Activated effector memory CD4-positive, alpha-beta T cell treated with Interleukin-2 at 50 U/mL for 16 hours (primary cell): ENCODE measurements at places on chromosomes 1 and 21.
A peak's percentile ranks its signal among the peaks of the same experiment; 100 is the strongest.

GRCh38 chr21:33752260-33752659 lies 110.0 kb downstream of the ITSN1 start:
- DNase-seq, result no peak

DNA sequence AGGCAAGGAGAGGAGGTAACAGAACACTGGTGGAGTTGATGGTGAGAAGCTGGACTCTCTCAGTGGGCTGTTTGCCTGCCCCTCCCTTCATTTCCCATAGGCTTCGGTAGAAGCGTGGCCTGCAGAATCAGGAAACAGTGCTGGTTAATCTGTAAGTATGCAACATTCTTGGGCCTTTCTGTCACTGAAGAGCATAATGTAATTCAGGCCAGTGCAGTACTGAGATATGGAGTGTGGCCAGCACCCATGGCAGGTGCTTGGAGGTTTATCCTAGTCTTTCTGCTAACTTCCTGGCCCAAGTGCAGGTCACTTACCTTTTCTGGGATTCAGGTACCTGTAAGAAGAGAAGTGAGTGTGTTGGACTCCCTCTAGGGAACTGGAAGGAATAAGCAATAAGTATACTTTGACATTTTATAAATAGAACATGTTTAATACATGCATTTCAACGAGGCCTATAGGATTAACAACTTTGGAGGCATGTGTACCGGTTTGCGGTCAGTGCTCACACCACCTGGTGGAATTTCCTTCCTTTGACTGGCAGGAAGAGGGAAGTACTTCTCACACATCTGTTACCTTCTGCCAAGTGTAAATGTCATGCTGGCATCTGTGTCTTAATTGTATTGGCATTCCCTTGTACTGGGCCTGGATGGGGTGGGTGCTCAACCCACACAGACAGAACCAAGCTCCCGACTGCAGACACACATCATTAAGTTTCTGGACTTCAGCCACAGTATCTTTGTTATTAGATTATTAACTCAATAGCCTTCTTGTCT lies 105.5 kb downstream of the KIF26B start:
- no peak for DNase-seq

DNA sequence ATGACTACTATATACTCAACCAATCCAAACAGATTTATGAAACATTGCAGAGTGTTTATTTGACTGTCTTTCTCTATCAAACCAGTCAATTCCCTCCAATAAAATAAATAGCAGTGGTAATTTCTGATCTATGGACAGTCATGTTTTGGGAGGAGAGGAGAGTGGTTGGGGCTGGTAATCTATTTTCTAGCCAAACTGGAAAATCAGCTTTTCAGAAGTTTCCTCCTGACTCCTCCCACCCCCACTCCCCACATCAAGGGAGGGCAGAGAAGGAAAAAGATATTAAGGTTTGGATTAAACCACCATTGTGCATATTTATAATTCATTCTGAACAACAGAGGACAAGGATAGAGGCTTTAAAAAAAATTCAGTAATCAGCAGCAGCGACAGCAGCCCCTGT lies 69.4 kb upstream of the SOX13 start:
- DNase-seq, result no peak

DNA sequence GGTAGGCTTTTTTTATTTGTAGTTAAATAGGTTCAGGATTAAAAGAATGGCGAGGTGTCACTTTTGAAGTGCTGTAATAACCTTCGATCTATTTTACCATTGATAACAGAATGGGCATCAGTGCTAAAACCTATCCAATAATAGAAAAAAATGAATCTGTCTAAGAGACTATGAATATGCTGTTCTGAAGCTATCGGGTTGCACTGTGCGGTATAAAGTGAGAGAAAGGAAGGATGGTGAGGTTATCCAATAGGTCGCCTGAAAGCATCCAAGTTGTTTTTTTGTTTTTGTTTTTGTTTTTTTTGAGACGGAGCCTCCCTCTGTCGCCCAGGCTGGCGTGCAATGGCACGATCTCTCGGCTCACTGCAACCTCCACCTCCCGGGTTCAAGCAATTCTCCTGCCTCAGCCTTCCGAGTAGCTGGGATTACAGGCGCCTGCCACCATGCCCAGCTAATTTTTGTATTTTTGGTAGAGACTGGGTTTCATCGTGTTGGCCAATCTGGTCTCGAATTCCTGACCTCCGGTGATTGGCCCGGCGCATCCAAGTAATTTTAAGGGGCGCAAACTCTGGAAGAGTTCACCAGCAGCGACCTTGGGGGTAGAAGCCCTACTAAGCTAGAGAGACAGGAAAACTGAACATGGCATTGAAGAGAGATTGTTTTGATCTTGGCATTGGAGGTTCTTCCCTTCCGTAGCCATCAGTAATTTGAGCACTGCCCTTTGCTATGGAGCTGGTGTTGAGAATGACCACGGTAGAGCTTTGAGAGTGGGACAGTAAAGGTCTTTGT lies 8.7 kb upstream of the MDM4 start:
- no peak for DNase-seq

GRCh38 chr1:205266611-205267305 lies 39.0 kb downstream of the TMCC2 start:
- DNase-seq, result no peak

GRCh38 chr1:35461966-35462651 lies 95.1 kb downstream of the KIAA0319L start:
- no peak for DNase-seq

DNA sequence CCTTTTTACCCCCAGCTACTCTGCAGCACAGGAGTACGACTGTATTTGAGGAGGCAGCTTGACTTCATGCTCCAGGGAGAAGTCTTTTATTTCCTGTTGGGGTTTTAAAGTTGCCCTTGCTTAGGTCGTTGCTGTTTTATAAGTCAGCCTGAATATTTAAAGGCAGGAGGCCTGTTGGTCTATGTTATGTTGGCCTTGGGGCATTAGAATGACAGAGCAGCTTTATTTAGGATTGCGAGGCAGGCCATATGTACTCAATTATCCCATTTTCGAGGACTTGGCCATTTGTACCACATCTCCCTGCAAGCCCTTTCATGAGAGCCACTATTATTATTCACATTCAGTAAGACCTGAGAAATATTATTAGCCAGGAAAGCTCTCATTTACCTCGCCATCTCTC lies 47.0 kb downstream of the KIF26B start:
- no peak for DNase-seq

- no peak for DNase-seq
Measured at GRCh38 chr1:53137729-53138128, 4.7 kb downstream of the SLC1A7 start.

DNA sequence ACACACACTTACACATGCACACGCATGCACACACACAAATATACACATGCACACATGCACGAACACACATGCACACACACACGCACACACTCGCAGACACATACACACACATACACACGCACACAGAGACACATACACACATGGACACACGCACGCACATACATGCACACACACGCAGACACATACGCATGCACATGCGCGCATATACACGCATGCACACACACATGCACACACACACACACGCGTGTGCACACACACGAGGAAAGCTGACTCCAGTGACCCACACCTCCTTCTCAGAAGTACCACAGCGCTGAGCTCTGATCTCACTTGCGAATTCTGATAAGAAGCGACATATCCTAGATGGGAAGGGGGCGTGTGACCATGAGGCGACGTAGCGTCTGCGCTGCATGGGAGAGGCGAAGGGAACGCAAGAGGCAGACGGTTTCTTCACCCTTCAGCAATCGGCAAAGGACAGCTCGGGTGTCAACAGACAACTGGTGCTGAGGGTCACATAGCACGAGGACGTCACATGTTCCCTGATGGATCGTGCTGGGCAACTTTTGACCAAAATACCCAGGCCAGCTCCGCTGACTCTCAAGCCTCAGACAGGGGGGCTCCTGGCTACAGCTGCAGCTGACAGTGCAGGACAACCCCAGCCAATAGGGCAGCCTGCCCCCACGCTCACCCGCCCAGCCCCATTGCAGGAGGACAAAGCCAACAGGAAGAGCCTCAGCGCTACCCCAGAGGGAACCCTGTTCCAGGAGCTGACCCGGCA lies 16.0 kb upstream of the PDE9A start:
- no peak for DNase-seq

DNA sequence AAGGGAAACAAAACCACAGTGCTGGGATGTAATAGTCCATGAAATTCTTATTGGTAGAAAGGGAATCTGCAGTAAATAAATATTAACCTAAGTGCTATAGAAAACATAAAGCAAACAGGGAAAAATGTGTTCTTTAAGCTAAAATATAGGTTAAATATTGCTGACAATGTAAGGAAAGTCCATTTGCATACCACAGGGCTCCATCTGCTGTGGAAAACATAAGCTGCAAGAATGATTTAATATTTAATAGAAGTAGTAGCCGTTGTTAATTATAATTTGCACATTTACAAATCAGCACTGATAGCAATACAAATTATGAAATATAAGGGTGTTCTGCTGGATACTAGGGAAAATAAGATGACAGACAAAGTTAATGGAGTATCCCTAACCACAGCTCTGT lies 444.9 kb upstream of the PKN2 start:
- no peak for DNase-seq

GRCh38 chr1:112563341-112563740 lies 54.6 kb downstream of the WNT2B start:
- DNase-seq, result no peak

GRCh38 chr1:175188936-175189335 lies 3.6 kb downstream of the KIAA0040 start:
- DNase-seq, result peak; percentile 40

GRCh38 chr1:165257969-165258459 lies 98.5 kb downstream of the LMX1A start:
- no peak for DNase-seq

DNA sequence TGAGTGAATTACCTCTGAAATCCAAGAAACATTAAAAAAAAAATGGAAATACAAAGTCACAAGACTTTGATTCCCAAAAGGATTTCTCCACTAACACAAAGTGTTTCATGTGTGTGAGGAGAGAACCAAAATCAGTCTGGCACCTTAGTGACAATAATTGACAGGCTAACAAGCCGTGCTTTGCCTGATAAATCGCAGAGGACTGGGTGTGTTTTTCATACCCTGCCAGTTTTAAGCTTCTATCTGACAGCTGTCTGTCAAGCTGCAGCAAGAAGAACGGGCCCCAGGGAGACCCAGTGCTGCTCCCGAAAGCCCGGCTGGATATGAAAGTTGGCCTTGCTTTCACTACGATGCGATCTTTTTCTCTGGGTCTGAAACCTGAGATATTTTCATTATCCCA lies 101.6 kb upstream of the KCNK2 start:
- DNase-seq, result no peak
